ENCODE measurements at places on chromosomes 13 and 19.

DNA sequence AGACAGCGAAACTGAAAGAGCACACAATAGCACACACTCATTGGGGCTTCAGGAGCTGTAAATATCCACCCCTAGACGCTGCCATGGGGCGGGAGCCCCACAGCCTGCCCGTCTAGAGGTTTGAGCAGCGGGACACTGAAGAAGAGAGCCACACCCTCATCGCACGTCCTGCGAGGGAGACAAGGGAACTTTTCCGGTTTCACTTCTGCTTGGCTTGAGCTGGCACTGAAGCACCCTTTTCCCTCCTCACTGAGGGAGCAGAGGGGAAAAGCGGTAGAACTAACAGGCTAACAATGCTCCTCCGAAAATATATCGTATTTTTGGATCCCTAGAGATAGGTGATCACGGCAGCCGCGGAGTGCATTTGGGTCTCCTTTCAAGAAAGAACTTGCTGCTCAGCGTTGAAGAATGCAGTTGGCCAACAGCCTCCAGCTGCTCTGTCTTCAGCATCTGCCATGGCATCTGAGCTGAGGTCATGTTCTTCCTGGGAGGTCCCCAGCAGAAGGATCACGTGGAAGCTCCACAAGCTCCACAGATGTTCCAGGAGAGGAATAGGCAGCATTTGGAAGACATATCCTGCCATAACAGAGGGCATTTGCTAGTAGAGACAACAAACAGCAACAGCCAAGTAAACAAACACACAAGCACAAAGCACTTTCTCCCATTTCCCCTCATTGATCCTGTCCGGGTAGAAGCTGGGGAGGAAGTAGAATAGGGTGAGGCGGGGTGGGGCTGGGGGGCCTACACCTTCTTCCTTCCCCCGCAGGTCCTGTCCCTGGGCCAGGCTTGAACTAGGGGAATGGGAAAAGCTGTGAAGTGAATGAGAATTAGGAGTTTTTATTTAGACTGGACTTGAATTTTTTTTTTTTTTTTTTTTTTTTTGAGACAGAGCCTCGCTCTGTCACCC lies 44.8 kb upstream of the ALOX5AP start:
- no peak for DNase-seq

DNA sequence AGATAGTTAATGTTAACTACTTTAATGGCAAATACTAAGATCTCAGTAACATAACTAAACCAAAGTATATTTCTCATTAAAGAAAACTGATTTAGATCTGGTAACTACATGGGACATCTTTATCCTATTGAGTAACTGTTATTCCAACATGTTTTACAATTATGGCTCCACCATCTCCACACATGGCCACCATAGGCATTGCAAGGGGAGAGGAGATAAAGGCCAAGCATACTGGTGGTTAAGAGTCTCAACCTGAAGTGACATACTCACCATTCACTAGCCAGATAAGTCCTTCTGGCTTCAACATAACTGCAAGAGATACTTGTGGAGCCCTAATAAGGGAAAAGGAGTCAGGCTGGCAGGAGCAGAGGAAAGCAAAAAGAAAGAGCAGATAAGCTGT lies 1586.4 kb upstream of the SPRY2 start:
- DNase-seq = no peak

DNA sequence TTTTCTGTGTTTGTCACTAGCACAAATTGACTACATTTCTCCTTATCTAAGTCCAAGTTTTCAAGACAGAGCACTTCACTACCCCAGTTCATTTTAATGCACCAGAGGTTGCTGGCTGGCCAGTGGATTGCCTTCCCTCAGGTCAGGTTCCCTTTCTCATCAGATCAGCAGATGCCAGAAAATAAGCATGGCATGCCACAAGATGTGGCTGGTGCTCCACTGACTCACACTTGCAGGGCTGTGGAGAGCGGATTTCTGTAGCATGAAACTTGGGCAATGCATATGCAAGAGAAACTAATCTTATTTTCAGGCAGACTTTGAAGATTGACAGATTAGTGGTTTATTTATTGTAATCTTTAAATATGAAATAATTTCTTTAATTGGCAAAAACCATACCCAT lies 79.5 kb downstream of the RUBCNL start:
- DNase-seq = no peak

GRCh38 chr13:79989217-79989661 lies 351.7 kb downstream of the SPRY2 start:
- DNase-seq = no peak

DNA sequence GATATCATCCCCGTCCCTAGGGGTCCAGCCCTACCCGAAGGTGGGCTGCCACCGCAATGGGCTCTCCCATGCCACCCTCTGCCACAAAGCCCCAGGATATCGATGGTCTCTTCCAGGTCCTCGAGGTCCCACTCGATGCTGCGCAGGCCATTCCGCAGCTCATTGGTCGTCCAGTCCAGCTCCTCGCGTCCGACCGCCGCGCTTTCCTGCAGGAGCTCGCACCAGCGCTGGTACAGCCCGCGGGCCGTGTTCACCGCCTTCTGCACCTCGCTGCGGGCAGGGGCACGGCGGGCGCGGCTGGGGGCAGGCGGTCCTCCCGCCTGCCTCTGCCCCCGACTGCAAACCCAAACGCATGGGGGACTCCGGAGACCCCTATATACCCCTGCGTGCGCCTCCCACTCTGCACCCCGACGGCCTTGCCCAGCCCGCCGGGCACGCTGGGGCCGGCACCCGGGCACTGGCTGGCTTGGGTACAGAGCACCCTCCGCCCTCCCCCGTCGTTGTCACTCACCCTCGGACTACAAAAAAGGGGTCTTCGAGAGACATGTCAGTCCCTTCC lies 468 bp downstream of the STX10 start:
- no peak for DNase-seq

GRCh38 chr19:41265395-41266153 lies 1.4 kb downstream of the HNRNPUL1 start:
- DNase-seq = no peak

DNA sequence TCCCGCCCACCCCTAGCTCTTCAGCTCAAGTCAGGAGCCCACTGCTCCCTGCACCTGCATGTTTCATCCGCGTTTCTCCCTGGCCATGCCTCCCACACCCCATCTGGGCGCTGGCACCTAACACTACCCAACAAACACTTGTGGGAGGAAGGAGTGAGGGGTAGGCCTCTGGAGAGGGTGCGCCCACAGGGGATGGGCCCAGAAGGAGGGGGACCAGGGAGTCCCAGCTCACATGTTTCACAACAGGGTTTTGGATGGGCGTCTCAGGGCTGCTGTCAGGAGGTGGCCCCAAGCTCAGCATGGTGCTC lies 12.1 kb upstream of the TMEM86B start:
- no peak for DNase-seq

- no peak for DNase-seq
Observed at GRCh38 chr19:24098359-24098758, 11.4 kb downstream of the ZNF254 start.

DNA sequence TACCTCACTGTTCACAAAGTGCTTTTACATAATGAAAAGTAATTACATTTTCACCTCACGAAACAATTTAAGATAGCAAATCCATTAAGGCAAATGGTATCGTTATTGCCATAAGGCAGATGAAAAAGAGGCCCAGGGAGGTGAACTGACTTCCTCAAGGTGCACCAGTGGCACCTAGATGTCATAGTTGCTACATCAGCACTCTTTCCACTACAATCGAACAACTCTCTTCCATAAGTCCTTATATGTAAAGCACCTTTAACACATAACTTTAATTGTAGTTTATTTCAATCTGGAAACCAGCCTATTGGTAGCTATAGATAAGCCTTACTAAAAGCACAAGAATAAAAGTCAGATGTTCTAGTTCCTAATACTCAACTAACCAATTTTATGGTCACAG lies 35.1 kb downstream of the XPO4 start:
- DNase-seq = no peak

GRCh38 chr13:73331556-73331955 lies 272.8 kb downstream of the KLF5 start:
- no peak for DNase-seq

- DNase-seq = no peak
Observed at GRCh38 chr19:43504426-43505185, at the start of gene PHLDB3. Gene PHLDB3 (minus strand): TSS chr19:43504746. CDS start chr19:43504118, 628 bp downstream.

DNA sequence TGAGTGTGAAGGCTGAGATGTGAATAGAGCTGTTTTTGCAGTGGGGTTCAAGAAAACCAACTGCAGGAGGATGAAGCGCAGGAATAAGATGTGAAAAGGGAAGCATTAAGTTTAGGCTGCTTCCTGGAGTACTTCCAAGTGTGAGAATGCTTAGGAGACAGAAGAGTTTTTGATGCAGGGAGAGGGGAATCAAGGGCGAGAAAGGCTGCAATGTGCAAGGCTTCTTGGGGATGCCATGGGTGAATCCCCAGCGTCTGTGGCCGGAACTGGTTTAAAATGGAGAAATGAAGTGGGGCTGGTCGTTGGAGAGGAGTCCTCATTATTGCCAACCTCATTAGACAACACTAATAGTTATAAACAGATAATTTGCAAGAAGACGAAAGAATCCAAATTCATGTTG lies 764.9 kb downstream of the LIG4 start:
- DNase-seq = no peak

- DNase-seq = no peak
Observed at GRCh38 chr13:45231722-45232121, 30.9 kb upstream of the KCTD4 start.

- no peak for DNase-seq
Observed at GRCh38 chr13:108795841-108796240, 166.4 kb downstream of the MYO16 start.

GRCh38 chr19:32489971-32490370 lies 84.4 kb downstream of the DPY19L3 start:
- DNase-seq = no peak

DNA sequence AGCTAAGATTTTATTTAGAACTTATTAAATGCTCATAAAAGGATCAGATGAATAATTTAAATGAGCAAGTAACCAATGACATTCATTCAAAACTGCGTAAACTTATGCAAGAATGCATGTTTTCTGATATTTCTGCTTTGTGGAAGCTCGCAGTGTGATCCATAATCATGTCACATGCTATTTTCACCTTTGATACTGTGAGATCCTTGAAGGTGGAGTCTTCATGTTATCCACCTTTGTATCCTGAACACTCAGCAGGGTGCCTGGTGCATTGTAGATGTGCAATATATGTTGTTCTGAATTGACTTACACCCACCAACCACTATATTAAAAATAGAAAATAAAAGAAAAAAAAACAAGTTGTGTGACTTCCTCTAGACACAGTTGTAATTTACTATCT lies 333.5 kb downstream of the DCT start:
- DNase-seq = no peak

DNA sequence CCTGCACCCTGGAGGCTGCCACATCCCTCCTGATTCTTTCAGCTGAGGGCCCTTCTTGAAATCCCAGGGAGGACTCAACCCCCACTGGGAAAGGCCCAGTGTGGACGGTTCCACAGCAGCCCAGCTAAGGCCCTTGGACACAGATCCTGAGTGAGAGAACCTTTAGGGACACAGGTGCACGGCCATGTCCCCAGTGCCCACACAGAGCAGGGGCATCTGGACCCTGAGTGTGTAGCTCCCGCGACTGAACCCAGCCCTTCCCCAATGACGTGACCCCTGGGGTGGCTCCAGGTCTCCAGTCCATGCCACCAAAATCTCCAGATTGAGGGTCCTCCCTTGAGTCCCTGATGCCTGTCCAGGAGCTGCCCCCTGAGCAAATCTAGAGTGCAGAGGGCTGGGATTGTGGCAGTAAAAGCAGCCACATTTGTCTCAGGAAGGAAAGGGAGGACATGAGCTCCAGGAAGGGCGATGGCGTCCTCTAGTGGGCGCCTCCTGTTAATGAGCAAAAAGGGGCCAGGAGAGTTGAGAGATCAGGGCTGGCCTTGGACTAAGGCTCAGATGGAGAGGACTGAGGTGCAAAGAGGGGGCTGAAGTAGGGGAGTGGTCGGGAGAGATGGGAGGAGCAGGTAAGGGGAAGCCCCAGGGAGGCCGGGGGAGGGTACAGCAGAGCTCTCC lies 6.9 kb upstream of the CEACAM5 start:
- DNase-seq = no peak

DNA sequence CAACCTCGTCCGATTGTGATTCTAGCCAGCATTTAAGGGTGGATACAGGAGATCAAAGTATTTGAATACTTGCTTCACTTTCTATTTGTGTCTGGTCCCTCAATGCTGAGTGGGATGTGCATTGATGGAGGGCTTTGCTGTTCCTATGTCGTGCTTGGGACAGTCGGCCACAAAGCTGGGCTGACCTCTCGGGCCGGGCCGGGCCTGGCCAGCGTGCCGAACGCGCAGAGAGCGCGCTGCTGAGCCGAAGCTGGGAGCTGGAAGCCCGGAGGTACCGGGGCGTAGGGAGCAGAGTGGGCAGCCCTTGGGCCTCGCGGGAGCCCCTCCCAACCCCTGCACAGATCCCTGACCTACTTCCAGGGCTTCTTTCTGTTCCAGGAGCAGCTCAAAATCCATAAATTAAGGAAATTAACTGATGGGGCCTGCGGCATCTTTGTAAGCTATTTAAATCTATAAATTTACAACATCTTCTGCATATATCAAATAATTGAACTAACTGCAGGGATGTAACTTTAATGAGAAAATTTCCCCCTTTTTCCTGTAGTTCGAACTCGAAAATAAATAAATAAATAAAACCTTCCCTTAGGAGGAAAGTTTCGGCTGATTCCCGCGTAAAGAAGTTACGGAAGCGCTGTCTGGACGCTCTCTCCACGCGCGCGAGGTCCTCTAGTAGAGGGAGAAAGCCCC lies 1.8 kb upstream of the KCTD15 start:
- no peak for DNase-seq

GRCh38 chr13:30872276-30872594 lies 33.8 kb upstream of the MEDAG start:
- DNase-seq = no peak

- no peak for DNase-seq
Observed at GRCh38 chr13:21413013-21413412, 46.1 kb downstream of the ZDHHC20 start.

- DNase-seq = no peak
Observed at GRCh38 chr13:27536361-27537101, 83.8 kb downstream of the LNX2 start.

GRCh38 chr13:113207890-113208420 lies 514 bp downstream of the PCID2 start:
- no peak for DNase-seq

- DNase-seq = no peak
Observed at GRCh38 chr13:58134012-58134411, 502.5 kb downstream of the PCDH17 start.

DNA sequence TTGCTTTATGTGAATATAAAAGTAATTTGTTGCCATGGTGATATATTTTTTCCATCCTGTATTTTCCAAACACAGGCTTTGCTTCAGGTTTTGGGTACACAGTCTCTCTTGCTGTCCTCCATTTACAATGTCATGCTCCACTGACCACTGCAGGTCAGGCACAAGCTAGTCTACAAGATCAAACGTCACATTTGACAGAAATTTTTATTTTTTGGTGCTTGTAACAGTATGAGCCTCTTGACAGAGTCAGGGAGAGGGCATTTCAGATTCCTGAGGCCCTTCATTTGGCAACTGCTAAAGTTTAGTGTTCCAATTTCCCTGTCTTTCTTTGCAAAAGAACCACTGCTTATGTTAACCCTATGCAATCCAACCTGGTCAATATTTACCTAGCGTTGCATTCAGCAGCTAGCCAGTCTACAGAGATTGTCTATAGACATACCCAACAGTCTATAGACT lies 175.0 kb downstream of the RFC3 start:
- no peak for DNase-seq

Data from CD8-positive, alpha-beta memory T cell (primary cell).